ENCODE measurements at places on chromosomes 1 and 21.

DNA sequence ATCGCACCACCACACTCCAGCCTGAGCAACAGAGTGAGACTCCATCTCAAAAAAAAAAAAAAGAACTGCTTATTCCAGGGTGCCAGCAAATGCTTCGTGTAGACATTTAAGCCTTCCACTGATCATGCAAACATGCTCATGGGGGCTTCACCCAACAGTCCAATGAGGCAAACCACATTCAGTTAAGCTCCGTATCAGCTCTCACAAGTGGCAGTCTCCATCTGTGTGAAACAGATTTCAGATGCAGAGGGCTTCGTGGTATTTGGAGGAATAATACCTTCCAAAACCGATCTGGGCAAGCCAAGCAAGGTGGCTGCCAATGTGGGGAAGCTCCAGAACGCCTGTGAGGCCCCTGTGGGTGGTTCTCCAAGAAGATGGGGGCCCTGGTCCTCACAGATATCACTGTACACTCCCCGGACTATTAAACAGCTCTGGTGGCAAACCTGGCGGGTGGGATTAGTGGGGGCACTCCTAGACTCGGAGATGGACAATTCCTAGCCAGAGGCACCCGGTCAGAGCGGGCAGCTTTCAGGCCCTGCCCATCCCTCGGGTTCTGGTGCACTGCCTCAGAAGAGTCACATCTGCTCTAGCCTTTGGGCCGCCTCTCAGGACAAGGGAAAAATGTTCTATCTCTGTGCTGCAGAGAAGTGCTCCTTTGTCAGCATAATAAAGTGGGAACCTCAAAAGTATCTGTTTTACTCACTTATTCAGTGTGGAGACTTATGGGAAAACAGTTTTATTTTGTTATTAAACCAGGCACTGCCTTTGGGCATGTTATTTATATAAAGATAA is 10.2 kb downstream of the CREG1 start:
- peak; percentile 75 for DNase-seq

DNA sequence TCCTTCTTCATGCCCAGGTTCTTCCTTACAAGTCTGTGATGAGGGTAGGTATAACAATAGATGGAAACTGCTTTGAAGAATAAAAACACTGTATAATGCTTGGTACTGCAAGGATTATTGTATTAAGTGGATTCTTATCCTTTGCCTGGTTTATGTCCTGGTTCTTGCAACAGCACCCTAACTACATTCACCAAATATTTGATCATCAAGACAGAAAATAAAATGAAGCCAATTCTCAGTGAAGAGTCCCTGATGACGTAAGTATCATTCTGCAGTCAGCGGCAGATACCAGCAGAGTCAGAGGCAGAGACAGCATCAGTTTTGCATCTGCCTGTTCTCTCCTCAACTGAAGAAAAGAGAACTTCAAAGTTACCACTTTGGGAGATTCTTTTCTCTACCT is 19.7 kb downstream of the ARHGEF11 start:
- no peak for DNase-seq

GRCh38 chr21:34197561-34197960 is 124.2 kb downstream of the MRPS6 start:
- DNase-seq, result no peak

DNA sequence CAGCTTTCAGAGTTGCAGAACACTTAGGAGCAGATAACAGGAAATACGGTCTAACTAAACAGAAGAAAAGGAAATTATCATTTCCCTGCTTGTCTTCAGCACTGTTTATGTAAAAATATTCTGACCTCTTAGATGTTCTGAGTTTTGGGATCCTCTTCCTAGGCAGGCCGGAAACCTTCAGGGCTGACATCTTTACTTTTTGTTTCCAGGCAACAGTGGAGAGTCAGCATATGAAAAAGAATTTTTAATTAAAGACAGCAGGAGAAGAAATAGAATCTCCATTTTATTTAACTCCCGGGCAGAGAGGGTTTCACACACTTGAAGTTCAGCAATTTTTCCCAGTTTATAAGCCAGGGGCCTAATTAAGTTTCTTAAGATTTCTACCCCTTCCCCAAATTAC is 5.1 kb upstream of the RIPPLY3 start:
- DNase-seq, result no peak

GRCh38 chr1:201734786-201735185 is 94.2 kb upstream of the IPO9 start:
- no peak for DNase-seq

- DNase-seq, result no peak
Measured at GRCh38 chr1:186500804-186501203, 39.9 kb upstream of the PDC start.

- DNase-seq, result no peak
Measured at GRCh38 chr1:54256522-54257345, 56.8 kb downstream of the MRPL37 start.

GRCh38 chr1:15851210-15852035 is 3.9 kb downstream of the SPEN start:
- peak; percentile 36 for DNase-seq

DNA sequence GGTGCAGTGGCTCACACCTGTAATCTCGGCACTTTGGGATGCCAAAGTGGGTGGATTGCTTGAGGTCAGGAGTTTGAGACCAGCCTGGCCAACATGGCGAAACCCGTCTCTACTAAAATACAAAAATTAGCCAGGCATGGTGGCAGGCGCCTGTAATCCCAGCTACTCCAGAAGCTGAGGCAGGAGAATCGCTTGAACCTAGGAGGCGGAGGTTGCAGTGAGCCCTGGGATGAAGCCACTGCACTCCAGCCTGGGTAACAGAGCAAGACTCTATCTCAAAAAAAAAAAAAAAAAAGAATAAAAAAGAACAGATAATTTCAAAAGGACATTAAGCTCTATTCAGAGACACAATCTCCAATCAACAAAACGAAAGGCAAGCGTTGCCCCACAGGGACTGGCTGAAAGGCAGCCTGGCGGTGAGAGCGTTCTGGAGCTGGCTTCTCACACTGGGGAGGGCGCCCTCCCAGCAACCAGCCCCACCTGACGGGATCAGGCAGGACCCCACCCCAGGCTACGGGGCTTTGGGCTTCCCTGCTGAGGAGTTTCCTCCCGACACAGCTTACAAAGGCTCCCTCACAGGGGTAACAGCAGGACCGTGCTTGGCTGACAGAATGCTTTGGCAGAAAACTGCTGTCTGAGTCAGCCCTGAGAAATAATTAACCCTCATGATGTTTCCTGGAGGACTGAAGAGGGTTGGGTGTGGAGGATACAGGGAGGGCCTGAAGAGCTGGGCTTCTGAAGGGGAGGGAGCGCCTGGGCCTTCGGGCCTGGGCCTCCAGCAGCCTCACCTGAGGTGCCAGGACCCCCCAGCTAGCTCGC is 31.1 kb upstream of the SRP9 start:
- no peak for DNase-seq

- DNase-seq, result no peak
Measured at GRCh38 chr1:153795934-153796785, 21.0 kb downstream of the SLC27A3 start.

- no peak for DNase-seq
Measured at GRCh38 chr1:242004751-242005495, 6.0 kb upstream of the MAP1LC3C start.

DNA sequence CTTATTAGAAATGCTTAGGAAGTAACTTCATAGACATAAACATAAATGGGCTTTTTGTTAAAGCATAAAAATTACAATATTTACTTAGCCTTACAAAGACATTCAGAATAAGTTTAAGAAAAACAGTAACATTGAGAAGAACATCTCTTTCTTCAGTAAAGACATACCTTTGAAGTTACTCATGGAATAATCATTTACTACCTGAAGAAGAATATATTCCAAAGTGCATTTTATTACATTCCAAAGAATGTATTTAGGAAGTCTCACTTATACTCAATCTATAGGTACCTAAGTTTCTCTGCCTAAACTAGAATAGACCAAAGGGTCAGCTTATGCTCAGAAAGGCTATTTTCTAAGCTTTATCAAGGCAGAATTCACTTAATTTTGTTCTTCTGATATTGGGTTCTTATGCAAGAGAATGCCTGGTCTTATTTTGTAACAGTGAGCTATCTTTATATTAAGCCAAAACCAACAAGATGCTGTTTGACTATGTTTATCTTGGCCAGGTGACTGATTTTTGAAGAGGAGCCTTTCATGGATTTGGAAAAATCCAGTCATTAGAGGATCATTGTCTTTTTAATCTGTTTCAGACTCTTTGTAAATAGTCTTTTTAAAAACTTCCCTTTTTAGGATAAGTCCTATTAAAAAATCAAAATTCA is 110.1 kb downstream of the OLFML2B start:
- DNase-seq, result no peak

DNA sequence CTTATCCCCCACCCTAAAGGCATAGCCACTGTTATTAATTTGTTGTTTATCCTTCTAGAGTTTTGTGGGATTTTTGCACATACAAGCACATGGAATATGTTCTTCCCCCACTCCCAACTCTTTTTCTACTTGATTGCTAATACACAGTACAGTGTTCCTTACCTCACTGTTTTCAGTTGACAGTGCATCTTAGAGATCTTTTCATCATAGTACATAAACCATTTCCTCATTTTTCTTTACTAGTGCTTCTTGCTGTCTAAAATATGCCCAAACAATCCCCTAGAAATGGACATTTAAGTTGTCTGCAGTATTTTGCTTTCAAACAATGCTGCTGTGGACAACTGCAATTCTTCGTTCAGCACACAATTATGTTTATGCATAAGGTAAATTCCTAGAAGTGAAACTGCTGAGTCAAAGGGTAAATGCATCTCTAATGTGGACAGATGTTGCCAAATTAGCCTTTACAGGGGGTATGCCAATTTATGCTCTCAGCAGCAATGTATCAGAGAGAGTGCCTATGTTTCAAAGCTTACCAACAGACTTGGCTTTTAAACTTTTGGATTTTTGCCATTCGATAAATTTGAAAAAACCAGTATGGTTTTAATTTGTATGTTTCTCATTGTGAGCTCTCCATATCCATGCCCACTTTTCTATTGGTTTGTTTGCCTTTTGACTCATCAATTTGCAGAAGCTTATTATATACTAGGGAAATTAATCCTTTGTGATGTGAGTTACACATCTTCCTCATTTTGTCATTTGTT is 132.6 kb downstream of the MRPS6 start:
- DNase-seq, result no peak

DNA sequence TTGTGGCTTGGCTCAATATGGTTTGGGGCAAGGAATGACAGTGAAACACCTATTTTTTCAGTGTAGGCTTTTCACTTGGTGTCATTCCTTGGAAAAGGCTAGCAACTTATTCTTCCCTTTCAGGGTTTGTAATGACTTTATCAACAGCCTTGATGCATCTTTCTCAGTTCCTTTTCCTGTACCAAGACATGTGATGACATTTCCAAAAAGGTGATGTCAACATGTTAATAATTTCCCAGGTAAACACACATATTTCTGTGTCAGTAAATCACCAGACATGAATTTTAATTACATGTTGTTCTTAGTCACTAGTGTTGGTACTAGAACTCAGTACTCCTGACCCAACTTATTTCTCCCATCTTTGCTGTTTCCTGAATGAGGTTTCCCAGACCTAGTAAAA is 37.8 kb upstream of the RRP15 start:
- no peak for DNase-seq

GRCh38 chr1:24421502-24421901 is 5.9 kb downstream of the NIPAL3 start:
- peak; percentile 17 for DNase-seq

DNA sequence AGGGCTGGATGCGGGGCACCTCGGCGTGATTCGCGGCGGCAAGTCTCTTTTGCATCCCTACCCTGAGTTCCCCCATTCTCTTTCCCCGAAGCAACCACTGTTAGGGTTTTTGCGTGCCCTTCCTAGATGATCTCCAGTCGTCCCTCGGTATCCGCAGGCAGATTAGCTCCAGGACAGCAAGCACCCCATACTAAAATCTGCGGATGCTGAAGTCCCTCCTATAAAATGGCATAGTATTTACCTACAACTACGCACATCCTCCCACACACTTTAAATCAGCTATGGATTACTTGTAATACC is 22.8 kb upstream of the CFAP126 start:
- no peak for DNase-seq

DNA sequence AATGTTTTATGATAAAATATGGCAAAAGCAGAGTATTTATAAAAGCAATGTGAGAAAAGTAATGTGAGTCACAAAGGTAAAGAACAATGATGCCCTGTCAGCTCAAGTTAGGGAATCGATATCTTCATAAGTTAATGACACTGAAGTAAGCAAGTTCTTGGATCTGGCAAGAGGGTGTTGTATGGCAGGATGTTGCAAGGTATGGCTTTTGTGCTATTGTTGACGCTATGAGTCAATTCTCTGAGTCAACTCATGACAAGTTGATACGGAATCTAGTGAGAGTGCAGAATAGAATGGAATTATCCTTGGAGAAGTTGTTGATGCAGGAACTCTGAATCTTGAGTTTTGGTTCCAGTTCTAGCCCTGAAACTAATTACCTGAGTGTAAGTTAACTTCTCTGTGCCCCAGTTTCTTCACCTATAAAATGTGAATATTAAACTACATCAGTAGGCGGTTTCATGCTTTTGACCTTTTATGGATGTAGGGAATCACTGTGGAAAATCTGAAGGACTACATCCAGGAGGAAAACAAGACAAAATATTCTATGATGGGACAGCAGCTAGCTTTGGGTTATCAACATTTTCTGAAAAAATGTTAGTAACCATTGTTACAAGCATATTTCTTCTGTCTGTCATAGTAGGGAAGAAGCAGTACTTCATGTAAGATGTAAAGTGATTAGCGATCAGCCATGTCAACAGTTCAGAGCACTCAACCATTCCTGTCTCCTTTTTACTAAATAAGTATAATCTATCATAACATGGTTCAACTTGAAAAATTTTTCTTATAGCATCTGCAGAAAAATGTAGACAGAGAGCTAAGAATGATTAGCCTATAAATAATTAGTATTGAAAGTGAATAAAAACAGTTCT is 96.9 kb downstream of the ATP6V1G3 start:
- no peak for DNase-seq

DNA sequence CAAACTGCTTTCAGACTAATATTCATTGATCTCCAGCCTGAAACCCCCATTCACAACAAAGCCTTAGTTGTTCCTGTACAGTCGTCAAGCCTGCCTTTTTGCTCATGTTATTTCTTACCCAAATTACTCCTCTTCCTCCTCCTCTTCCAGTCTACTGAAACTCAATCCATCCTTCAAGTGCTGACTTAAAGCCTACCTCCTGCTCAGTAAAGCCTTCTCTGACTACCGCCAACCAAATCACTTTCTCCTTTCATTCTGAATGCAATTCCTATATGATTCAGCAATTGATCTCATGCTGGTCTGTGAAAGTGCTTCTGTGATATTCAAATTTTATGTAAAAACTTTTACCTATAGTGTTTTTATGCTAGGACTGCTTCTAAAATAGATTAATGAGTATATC is 18.6 kb downstream of the TAF5L start:
- no peak for DNase-seq

DNA sequence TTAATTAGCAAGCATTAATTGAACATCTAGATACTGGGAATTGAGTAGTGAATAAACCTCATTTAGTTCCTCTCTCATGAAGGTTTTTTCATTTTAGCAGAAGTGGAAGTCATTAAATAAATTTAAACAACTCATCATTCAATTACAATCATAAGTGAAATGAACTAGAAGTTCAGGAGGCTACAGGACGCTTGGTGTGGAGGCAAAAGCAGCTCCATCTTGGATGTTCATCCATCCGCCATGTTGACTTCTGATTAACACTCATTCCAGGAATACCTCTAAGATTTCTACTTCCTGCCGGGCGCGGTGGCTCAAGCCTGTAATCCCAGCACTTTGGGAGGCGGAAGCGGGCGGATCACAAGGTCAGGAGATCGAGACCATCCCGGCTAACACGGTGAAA is 11.5 kb upstream of the NTPCR start:
- no peak for DNase-seq

- no peak for DNase-seq
Measured at GRCh38 chr1:103416681-103417286, 108.7 kb upstream of the RNPC3 start.

GRCh38 chr21:42777757-42778344 is 101.5 kb downstream of the WDR4 start:
- DNase-seq, result no peak
